Putamen (tissue), 1 donor: ENCODE measurements at places on chromosomes 5 and 9.
A peak's percentile ranks its signal among the peaks of the same experiment; 100 is the strongest.

GRCh38 chr5:96928931-96929708, 6.8 kb upstream of the LNPEP start:
- DNase-seq = no peak

DNA sequence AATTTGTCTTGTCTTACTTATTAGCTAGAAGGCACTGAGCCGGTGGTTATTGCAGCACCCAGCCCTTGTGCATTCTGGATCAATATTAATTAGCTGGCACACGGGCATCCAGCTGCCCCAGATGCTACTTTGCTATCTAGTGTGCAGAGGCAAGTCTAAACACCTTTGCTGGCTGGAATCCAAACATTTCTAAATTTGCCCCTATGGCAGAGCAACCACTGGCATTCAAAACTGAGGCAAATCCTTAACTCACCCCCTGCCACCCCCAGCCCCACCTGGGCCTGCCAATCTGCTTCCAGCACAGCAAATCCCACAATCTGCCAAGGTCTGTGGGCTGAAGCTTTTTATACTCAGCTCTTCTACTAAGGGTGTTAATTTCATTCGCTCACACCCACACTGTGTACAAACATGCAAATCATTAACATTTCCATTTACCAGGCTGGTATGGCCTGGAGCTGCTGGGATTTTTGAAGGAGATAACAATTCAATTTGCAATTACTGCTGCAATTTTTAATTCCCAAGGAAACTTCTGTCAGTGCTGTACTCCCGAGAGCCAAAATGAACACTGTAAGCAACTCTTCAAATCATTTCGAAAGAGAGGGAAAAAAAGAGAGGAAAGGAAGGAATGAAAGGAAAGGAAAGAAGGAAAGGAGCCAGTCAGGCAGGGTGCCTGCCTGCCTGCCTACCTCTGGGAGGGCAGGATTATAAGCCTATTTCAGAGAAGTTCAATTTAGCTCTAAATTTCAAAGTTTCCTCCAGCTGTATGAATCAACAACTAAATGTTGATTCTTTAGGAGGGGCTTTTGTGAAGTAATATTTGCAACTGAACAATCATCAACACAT, 35.5 kb downstream of the RAPGEF1 start:
- peak; percentile 72 for DNase-seq

DNA sequence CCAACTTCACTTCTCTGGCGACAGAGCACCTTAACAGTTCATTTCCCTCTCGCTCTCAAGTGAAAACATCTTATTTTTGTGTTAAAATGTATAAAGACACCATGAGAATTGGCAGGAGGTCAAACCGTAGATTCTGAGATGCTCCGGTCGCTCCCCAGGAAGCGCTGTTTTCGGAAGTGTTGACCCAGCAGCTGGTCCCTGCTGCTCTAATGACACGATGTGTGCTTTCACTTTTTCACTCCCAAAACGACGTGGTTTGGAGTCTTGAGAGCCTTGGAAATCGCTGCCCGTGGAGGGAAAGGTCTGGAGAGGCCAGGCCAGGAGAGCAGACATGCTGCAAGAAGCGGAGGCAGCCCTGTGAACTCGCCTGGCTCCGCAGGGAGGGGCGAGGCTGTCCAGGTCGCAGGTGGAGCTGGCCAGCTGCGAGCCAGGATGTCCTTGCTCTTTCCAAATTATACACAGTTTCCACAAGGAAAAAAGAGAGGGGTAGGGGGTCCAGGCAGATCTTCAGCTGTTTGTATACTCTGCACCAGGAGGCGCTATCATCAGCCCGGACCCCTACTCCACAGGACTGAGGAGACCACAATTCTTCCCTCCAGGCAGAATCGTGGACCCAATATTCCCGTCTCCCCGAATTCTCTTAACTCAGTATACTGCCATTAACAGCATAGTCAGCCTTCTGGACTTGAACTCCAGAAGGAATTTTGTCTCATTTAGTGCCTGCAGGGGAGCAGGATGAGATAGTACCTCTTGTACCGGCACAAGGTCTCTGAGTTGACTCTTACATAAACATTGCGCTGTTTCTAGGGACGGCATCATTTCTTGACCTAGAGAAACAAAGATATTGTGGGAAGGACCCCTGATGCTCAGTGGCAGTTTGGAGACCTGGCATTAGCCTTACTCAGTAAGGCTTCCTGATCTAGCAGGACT, 248.6 kb upstream of the ANKRD55 start:
- no peak for DNase-seq

DNA sequence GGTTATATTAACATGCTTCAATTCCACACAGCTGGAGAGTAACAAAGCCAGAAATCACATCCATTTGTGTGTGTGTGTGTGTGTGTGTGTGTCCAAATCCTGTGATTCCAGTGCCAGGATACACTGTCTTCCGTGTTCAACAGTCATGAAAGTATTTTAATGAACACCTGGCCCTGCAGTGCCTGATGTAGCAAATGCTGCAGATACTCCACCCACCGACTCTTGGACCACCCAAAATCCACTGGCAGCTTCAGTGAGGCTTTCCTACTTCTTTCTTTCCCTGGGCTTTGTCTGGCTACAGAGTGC, 13.1 kb upstream of the INSYN2B start:
- no peak for DNase-seq

DNA sequence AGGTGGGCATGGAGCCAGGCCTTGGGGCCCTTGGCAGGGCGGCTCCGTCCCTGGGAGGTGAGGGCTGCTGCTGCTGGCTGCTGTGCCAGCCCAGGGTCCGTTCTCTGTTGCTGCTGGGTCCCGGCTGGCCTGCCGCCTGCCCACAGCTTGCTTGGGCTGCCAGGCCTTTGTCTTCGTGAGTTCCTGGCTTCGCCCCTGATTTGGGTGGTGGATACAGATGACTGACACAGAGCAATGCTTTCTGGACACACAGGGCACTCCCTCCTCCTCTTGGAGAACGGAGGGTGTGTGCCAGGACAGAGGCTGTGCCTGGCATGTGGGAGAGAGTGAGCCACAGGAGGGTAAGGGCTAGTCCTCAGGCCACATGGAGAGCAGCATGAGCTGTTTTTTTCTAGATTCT, 166.1 kb downstream of the MACROH2A1 start:
- DNase-seq = no peak

GRCh38 chr9:115088860-115089259, 29.1 kb downstream of the TNC start:
- no peak for DNase-seq

- DNase-seq = no peak
Measured at GRCh38 chr5:158999339-158999738, 100.4 kb downstream of the EBF1 start.
